Stimulated activated CD8-positive, alpha-beta memory T cell treated with anti-CD3 and anti-CD28 coated beads, Interleukin-7, amount 100 ng/mL, for 1 hour (primary cell): ENCODE measurements at places on chromosomes 2 and 18.

- no peak for DNase-seq
Measured at GRCh38 chr2:18237298-18237697, 323.2 kb downstream of the RDH14 start.

- DNase-seq: no peak
Measured at GRCh38 chr2:71504611-71505010, 51.2 kb downstream of the DYSF start.

DNA sequence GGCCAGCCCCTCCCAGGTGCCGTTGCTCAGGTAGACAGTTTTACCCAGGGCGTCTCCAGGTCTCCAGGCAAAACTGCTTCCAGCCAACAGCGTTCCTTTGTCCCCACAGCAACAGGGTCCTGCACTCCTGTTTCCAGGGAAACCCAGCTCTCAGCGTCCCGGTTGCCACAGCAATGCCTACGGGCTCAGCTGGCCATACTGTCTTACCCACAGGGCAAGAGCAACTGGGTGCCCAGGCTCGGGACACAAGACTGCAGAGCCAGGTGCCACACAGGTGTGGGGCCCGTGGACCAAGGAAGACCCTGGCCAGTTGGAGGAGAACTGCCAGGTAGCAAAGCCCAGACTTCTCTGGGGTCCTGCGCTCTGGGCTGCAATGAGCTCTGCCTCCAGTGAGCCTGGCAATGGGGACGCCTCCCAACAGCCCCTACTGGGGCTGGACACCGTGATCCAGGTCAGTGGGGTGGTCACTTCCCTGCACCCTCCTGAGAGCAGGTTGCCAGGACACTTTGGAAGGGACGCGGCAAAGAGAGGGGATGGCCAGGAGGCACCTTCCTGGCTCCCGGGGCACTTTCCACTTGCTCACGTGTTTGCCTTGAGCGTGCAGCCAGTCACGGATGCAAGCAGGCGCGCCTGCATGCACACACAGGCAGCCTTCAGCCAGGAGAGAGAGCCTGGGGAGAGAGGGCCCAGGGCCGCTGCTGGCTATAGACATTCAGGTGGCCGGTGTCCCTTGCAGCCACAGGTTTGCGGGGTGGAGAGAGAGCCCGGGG, at the start of gene CROCC2:
Gene CROCC2 (plus strand): TSS at position 196 of the 770 bp plus-strand sequence. CDS start 178 bp downstream, at position 374.
- no peak for DNase-seq

DNA sequence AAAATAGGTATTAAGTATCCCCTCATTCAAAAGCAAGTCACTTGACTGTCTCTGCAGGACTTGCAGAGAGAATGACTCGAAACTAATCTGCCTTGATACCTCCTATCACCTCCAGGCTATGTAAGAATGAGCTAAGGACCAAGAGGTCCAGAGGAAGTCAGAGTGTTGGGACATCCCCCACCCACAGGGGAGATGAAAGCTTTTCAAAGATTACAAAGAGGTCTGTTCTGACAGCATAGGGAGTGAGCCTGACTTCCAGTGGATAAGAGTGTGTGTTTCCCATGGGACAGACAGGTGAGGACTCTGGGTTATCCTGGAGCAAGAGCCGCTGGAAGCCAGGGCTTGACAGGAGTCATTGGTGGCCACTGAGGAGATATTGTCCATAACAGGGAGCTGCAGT, 85.0 kb upstream of the TACR1 start:
- DNase-seq: no peak

- no peak for DNase-seq
Measured at GRCh38 chr18:78624646-78625279, 354.9 kb upstream of the SALL3 start.

- DNase-seq: no peak
Measured at GRCh38 chr18:61991836-61992235, 99.0 kb upstream of the RNF152 start.
